ENCODE measurements at places on chromosomes 7 and 10. TPM values are rescaled to one million over a fixed set of nuclear protein-coding genes. Genes with fewer than 3 reads are reported as not detected.

MOGAT3 gene
- not detected for total RNA-seq

DNA sequence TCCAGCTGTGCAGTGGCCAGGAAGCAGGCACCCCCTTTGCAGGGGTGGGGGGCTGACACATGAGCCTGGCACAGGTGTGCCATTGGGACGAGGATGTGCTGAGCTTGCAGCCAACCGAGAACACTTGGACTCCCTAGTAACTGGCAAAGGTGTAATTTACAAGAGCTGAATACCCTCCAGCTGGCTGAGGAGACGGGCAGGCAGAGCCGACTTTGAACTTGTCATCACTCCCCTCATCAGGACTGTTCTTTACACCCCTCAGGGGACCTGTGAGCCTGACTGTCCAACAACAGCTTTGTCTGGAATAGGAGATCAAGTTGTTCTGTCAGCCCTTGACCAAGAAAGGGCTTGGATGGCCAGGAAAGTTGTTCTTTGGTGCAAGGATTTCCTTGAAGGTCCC lies 61.2 kb downstream of the CDH23 start:
- DNase-seq = no peak

DNA sequence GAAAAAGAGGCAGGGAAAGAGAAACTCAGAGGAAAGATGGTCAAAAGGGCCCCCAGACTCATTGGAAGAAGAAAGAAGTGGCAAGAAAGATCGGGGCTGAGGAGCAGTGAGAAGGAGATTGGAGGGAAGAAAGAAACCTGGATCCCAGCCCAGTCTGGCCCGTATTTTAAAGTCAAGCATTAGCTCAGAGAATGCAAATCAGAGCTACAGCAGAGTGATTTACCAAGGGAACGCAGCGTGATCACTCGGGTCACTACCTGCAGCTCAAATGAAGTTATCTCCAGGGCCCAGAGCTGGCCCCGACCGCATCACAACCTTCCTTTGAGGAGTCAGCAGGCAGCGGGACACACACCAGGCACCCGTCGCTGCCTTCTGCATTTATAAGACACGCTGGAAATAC lies 72.8 kb downstream of the CARD11 start:
- DNase-seq = no peak

- DNase-seq = no peak
Observed at GRCh38 chr7:131629217-131629882, 72.9 kb upstream of the PODXL start.

EBF3 gene
- 44.4 TPM for total RNA-seq

- DNase-seq = peak; percentile 50
Observed at GRCh38 chr10:119344381-119344780, 137.0 kb downstream of the GRK5 start.

GRCh38 chr7:151851782-151852181 lies 25.1 kb downstream of the PRKAG2 start:
- no peak for DNase-seq

DNA sequence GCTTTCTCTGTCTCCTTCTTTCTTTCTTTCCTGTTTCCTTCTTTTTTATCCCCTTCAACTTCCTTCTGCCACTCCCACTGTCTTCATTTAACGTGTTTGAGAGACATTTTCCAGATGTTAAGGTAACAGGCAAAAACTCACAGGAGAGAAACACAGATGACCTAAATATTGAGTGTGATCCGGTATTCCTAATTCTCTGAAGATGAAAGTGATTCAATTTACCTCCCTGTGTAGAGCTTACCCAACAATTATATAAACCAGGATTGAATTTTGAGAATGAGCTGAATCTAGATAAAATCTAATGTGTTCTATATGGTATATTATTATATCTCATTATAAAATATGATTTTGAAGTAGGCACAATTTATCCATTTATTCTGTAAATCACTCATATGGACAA lies 46.5 kb upstream of the RSU1 start:
- DNase-seq = no peak

ACSL5 gene
- total RNA-seq = 3.7 TPM

NUTM2E gene
- total RNA-seq = 0.41 TPM

DNA sequence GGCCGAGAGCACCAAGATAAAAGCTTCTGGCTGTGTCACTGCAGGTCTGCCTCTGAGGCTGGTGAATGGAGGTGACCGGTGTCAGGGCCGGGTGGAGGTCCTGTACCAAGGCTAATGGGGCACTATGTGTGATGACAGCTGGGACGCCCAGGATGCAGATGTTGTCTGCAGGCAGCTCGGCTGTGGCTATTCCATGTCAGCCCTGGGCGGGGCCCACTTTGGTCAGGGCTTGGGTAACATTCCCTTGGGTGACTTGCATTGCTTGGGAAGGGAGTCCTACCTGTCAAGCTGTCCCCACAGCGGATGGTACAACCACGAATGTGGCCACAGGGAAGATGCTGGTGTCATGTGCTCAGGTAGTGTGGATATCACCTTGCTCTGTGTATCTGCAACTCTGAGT lies 8.0 kb downstream of the DMBT1 start:
- DNase-seq = no peak

DNA sequence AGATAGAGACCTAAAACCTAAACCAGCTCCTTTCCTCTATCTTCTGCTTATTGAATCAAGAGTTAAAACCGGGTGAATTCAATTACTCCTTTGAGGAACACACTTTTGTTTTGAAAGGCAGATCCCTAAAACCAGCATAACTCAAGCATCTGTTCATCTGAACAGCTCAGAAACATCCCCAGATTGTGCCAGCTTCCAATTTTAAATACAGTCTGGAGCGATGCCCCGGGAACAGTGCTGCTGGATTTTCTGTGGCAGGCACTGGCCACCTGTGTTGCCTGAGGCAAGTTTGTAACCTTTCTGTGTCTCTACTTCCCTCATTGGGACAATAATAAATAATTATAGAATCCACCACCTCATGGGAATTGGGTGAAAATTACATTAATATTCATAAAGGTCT lies 281.4 kb upstream of the NFE2L3 start:
- DNase-seq = no peak

PPP1R9A gene
- 156 TPM for total RNA-seq

DUS4L gene
- total RNA-seq = 8.7 TPM

FAM25C gene
- total RNA-seq = not detected

DNA sequence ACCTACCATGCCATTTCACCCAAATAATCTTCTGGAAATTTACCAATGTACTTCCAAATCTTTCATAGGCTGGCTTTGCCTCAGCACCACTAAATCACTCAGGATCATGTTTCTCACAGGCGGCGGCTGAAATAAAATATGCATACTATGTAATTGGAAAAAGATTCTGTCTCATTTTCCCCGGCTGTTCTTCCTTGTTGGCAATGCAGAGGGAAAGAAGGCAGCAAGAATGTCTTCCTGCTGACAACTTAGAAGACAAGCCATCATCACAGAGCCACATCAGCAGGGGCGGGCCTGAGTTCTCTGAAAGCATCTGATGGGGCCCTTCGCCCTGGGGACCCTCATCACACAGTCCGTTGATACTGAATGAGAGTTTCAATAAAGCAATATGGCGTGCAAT lies 39.2 kb upstream of the COL1A2 start:
- peak; percentile 88 for DNase-seq

- DNase-seq = no peak
Observed at GRCh38 chr10:15222511-15222910, 54.0 kb upstream of the NMT2 start.

CPN1 gene
- not detected for total RNA-seq

Data from tongue (tissue), 3 donors.